ENCODE measurements at places on chromosomes 2 and 18.

DNA sequence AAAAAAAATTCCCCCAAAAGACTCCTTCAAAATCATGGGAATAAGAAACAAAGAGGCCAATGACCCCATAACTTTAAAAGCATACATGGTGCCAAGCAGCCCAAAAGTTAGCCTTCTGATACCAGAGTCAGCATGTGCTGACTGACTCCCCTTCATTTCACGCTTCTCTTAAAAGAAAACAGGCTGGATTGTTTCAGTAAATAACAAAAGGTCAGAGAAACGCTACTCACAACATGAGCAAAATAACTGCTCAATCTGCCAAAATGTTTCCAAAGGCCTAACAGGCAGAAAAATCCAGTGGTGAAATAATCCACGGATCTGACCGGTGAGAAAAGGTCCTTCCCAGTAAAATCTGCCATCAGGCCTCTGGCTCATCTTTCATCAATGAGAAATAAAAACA is 71.6 kb downstream of the BCL2 start:
- DNase-seq, result no peak

DNA sequence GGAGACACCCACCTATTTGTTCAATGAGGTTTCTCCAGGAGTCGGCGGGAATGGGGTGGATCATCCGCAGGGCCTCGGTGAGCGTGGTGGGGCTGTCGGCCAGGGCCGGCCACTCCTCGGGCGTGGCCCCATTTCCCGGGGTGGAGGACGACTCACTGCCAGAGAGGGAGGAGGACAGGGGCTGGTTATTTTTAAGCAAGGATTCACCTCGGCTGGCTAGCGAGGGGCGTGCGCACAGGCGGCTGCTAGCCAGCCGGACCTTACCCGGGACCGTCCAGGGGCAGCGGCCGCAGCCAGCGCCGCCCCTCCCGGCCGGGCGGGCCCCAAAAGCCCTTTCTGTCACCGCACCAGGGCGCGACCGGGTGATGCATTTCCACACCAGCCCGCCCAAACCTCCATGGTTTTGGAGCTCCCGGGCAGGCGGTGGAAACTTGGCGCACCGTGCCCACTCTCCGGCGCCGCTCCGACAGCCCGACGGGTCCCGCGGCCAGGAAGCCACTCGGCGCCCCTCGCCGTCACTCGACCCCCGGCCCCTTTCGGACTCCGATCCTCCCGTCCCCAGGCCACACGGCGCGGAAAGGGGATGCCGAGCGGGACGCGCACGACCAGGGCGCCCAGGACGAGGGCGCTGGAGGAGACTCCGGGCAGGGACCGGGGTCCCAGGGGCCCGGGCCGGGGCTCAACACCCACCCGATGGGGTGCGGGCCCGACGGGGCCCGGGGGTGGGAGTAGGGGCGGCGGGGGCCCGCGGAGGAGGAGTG is 57.1 kb downstream of the SNORC start:
- DNase-seq, result no peak

DNA sequence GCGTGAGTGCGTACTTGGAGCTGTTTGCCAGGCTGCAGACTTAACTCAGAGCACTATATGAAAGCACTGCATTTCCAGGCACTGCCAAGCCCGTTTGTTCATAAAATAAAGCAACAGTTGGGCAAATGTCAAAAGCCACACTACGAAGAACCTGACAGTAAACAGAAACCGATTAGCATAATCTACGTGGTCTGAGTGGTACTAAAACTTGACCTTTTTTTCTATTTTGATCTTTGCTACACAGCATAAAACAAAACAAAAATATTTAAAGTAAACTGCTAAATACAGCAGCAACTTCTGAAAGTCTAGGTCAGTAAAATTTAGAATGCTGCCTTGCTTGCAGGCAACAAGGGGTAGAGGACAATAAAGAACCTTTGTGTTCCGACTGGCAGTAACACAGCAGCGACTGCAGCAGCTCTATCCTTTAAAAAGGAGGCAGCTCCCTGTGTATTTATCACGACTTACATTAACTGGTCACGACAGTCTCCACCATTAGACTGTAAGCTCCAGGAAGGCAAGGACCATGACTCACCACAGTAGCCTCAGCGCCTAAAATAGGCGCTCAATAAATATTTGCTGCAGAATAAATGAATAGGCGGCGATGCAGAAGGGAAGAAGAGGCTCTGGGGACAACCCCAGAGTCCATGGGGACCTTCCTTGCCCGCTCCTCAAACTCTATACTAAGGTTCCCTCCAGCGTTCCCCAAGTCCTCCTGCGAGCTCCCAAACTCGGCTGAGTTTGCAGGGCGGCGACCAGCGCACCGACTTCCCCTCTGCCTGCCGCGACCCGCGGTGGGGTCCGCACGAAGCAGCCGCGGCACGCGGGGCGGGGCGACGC is 902 bp downstream of the SS18 start:
- no peak for DNase-seq

DNA sequence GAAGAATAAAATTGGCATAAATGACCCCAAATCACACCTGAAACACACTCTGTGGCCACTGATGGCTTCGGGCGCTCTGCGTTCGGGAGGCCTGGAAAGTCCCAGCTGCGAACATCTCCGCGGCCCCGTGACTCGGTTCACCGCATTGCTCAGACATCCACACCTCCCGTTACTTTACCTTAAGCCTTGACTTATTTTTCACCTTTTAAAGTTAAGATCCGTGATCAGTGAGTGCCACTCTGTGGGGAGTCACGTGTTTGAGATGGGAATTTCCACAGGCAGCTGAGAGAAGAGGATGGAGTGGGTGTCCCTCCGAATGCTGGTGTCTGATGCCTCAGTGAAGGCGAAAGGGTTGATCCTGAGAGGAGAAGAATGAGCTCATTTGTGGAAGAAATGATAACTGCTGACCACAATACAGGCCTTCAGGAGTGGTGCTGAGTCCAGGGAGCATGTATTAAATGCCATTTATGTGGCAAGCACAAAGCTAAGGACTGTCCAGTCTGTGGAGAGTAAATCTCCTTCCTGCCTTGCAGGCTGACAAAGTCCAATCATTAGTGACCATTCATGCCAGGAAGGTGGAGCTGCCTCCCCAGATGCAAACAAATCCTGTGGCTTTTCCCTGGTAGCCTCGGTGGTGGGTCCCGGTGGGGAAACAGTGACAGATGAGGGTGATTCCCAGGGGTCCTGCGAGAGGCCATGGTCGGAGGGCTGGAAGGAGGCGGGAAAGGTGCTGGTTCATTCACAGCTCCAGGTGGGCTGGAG is 168.8 kb downstream of the RTP5 start:
- DNase-seq, result no peak

- DNase-seq, result no peak
These were observed 18.8 kb downstream of the SP100 start for GRCh38 chr2:230434677-230435324.

DNA sequence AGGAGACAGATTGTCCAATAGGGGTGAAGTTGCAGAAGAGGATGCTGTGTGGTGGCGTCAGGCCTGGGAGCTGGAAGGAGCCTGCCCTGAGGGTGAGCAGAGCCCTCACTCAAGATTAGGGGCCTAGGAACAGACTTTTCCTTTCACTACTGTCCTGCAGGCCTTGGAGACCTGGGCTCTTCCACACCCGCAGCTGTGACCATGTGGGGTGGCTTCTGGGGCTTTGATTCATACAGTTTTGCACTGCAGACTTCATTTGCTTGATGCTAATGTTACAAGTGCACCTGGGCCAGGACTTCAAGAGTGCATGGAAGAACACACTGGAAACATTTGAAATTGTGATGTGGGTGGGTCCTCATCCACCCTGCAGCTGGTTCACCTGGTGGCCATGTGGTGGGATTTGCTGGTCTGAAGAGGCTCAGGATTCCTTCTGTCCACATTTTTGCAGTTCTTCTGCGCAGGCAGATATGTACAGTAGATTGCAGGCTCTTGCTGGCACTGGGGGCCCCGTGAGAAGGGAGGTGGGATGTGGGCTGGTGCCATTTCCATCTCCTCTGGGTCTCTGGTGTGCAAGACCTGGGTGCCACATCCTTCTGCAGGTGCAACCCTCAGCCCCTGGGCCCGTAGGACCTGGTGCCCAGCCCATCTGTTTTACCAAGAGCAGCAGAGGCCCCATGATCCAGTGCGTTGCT is 9.9 kb downstream of the GLI2 start:
- DNase-seq, result no peak

- DNase-seq, result no peak
These were observed 143.4 kb downstream of the COL6A3 start for GRCh38 chr2:237270520-237270919.

- DNase-seq, result no peak
These were observed 70.8 kb upstream of the SLC1A4 start for GRCh38 chr2:64918220-64918886.

DNA sequence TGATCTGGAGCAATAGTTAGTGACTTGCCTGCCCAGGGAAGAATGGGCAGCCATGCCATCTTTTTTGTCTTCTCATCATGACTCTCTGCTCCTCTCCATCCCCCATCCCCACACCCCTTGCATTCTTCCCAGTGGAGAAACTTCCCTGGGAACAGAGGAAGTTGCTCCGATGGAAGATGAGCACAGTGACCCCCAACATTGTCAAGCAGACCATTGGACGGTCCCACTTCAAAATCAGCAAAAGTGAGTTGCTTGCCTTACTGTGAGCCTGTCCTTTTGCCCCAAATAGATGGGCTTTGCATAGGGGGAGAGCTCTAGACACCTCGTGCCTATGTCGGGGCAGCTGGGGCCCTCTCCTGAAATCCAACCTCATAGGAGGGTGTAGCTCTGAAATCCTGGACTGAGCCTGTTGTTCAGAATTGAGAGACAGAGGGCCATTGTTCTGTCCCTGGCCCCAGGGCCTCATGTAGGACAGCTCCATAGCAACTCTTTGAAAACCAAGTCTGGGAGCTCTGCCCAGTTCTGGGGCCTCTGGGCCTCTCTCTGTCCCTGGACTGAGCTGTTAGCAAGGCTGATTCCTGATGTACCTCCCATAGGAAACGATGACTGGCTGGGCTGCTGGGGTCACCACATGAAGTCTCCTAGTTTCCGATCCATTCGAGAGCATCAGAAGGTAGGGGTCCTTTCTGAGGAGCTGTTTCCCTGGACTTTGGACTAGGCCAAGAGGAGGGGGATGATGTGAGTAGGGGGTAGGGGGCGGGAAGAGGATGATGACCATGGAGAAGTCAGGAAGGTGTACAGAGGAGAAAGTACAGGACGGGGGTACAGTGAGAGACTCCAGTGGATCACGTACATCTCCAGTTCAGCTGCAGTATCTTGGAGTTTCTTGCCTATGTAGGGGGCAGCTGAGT is 35.2 kb downstream of the TTLL4 start:
- DNase-seq, result no peak

Measured in D721Med (cell line).